GM06990 (cell line): ENCODE measurements at places on chromosomes 3 and 15.

DNA sequence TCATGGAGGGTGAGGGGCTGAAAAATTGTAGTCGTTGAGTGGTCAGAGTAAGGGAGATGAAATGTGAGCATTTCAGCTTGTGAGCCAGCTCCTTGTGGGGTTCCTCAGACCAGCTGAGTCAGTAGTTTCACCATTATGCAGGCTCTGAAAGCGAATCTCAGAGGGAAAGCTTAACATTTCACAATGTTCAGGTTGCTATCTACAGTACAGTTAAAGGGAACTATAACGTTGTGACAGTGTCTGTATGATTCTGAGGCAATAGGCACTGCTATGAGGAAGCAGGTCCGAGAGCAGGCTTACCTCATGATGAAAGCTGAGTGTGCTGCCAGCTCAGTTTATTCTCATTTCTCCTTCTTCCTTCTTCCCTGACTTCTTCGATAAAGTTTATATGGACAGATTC, 469.6 kb downstream of the EDEM1 start:
- no peak for DNase-seq

DNA sequence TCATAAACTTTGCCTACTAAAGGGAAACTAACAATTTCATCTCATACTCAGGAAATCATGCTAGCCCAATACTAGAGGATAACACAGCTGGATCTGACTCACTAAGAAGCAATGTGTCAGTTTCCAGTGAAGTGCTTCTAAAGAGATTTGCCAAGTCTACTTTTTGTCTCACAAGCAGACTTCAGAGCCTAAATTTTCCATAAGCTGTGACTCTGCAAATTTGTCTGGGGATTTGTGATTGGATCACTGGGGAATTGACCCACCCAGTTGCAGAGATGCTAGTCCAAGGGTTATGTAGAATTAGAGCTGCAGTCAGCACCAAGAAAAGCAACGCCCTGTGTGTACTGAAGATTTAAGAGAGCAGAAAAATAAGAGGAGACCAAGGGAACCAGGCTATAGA, 647.1 kb downstream of the NTRK3 start:
- DNase-seq, result no peak

DNA sequence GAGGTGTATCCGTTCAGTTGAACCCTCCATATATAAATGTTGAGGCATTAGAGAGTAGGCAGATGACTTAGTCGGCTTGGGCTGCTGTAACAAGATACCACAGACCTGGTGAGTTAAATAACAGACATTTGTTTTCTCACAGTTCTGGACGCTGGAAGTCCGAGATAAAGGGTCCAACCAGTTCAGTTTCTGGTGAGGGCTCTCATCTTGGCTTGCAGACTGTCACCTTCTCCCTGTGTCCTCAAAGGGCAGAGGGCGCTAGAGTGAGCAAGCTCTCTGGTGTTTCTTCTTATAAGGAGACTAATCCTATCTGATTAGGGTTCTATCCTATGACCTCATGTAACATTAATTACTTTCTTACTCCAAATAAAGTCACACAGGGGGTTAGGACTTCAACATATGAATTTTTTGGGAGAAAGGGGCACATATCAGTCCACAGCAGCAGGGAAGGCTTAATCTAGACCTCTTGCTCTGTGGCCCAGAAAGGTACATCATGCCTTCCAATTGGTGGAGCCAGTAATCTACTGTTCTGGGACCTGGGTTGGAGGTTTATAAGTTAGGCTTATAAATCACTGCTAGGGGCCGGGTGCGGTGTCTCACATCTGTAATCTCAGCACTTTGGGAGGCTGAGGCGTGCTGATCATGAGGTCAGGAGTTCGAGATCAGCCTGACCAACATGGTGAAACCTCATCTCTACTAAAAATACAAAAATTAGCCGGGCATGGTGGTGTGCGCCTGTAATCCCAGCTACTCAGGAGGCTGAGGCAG, 26.3 kb upstream of the SLC28A2 start:
- DNase-seq, result no peak

DNA sequence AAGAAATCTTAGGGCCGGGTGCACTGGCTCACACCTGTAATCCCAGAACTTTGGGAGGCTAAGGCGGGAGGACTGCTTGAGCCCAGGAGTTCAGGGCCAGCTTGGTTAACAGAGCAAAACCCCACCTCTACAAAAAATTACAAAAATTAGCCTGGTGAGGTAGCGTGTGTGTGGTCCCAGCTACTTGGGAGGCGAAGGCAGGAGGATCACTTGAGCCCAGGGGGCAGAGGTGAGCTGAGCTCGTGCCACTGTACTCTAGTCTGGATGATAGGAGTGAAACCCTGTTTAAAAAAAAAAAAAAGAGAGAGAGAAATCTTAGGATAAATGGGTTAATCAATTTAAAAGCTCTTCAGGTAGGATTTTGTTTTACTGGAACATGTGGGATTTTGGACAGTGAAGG, 31.2 kb upstream of the DUT start:
- DNase-seq, result no peak

DNA sequence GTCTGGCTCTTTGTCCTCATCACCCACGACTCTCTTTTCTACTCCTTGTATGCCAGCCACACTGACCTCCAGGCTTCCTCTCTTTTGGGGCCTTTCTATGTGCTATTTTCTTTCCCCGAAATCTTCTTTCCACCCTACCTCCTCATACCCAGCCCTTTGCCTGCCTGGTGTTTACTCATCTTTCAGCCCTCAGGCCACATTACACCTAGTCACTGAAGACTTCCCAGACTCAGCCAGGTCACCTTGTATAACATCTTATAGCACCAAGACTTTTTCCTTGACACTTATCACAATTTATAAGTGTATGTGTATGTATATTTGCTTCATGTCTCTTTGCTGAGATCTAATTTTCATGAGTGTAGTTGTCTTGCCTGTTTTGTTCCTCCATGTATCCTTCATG, 396.4 kb downstream of the NLGN1 start:
- no peak for DNase-seq

DNA sequence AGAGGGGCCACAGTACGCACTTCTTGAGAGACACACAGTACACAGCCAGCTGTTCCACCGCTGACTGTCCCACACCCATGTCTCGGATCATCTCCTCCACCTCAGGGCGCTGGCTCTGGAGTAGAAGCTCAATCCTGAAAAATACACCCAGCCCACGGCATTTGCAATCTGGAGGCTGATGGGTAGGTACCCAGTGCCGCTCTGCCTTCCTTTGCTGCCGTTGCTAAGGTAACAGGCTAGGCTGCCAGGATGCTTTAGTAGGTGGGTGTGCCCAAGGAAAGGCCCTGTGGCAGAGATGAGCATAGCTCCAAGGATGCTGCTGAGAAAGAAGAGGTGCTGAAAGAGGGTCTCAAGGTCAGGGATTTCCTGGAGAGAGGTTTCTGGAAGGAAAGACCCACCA, 14.6 kb downstream of the TRAIP start:
- no peak for DNase-seq

DNA sequence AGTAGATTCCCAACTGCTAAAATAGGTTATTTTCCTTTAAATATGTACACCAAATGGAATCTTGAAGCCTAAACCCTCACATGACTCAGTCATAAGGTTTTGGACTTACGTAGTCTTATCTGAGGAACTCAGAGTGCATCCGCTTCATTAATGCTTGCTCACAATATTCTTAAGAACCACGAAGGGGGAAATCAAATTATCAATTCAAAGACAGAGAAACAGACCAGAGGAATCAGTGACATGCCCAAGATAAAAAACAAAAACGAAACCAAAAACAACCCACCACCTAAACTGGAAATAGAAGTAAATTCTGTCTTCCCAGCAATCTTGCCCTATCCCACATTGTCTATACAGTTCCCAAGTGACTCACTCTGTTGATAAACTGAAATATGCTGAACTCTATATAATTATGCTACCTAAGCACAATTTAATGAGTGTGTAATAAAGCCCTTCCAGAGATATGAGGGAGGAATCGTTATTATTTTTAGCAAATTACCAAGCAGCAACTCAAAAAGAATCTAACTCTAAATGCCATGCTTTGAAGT, 135.4 kb upstream of the CBLB start:
- no peak for DNase-seq

GRCh38 chr15:57549935-57550334, 41.8 kb upstream of the MYZAP start:
- DNase-seq, result no peak

- DNase-seq, result no peak
Observed at GRCh38 chr3:877001-877400, 215.8 kb upstream of the CNTN6 start.

GRCh38 chr15:63339006-63339766, 42.5 kb downstream of the CA12 start:
- no peak for DNase-seq

GRCh38 chr15:68791431-68792283, 29.0 kb downstream of the ANP32A start:
- peak; percentile 76 for DNase-seq

GRCh38 chr15:72196409-72197040, 1.1 kb downstream of the GRAMD2A start:
- peak; percentile 30 for DNase-seq

DNA sequence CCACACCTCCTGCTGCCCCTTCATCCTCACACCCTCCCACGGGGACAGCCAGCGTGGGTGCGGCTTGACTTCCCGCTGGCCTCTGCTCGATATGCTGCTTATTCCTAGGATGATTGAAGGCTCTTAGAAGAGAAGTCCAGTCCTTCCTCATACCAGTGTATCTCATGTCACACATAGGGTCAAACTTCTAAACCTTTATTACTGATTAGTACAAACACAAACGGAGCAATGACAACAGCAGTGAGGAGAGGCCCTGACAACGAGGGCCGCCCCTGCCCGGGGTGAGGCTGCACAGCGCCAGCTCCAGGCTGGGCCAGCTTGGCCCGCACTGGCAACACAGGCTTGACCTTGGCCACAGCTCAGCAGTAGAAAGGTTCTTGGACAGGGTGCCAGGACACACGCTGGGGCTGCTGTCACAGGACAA, 3.7 kb downstream of the CIB1 start:
- no peak for DNase-seq

DNA sequence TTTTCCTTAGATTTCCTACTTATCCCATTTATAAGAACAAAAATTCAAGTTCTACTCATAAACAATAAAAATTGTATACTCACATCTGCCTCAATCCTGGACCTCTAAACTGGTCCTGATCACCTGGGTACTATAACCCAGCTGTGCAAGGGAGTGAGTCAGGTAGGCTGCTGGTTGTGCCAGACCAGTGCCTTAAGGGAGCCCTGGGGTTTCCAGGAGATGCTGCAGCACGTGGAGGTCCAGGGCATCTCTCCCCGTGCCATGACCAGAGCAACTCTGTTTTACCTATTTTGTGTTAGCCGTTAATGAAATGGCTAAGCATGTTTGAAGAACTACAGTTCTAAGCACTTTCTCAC, 140.2 kb upstream of the TRIM42 start:
- DNase-seq, result no peak
